ENCODE measurements at places on chromosomes 7 and 10.

- DNase-seq = no peak
These were observed 6.6 kb downstream of the CUBN start for GRCh38 chr10:17122726-17123661.

DNA sequence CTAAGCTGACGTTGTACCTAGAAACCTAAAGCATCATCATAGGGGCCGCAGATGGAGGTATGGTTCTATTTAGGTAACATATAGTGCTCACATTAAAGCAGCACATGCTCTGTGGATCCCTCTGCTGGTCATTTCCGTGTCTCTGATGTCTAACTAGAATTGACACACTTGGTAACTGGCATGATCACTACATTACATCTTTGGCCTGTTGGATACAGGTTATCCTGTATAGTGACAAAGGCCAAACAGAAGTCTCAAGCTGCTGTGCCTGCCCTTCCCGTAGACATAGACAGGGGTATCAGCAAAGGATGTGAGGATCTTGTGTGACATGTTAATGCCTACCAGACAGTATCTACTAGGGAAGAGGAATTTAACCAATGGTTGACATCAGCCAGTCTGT, 51.2 kb downstream of the KIF5B start:
- DNase-seq = no peak

- no peak for DNase-seq
These were observed 90.1 kb downstream of the NPSR1 start for GRCh38 chr7:34747867-34748727.

DNA sequence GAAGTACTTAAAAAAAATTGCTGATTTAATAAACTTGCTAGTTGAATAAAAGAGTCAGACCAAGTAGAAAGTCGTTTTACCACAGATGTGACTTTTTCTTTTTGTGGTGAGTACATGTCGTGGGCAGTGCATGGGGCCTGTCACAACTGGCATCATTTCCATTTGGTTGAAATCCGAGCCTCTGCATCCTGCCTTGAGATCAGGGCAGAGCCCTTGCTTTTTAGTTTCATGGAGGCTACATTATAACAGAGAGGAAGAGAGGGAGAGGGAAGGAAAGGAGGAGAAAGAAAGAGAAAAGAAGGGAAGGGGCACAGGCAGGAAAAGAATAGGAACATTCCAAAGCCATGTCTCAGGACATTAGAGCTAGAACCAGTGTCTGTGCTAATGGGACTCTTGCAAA, 20.4 kb upstream of the INSYN2A start:
- DNase-seq = no peak

- DNase-seq = no peak
These were observed 491.7 kb downstream of the GRM8 start for GRCh38 chr7:126760914-126761577.

DNA sequence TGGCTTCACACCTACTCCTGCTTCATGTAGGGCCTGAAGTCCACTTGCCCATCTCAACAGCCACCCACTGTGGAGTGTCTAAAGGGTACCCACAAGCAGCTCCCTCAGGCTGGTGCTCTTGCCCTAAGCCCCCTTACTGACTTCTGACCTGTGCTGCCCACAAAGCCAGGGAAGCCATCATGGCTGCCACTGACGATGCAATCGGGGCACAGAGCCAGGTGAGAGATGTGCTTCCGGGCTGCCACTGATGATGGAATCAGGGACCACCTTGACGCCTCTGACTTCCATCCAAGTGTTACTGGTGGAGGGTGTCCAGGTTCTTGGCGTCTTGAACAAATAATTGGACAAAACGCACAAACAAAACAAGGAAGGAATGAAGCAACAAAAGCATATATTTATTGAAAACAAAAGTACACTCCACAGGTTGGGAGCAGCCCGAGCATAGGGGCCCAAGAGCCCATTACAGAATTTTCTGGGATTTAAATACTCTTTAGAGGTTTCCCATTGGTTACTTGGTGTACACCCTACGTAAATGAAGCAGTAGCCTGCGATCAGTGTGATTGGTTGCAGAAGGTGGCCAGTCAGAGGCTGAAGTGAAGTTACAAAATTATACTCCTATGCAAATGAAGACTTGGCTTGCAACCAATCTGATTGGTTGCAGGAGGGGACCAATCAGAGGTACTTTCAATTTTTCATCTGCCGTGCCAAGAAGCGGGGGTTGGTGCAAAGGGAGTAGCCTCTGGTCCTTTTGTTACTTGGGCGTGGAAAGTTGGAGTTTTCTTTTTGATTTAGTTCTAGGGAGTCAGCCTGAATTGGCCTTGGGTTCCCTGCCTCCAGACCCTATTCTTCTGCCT, 4.5 kb downstream of the CPA2 start:
- DNase-seq = no peak

GRCh38 chr7:127782654-127783559, 130.9 kb downstream of the SND1 start:
- DNase-seq = no peak

GRCh38 chr7:86976958-86977357, 82.5 kb downstream of the ELAPOR2 start:
- DNase-seq = no peak

DNA sequence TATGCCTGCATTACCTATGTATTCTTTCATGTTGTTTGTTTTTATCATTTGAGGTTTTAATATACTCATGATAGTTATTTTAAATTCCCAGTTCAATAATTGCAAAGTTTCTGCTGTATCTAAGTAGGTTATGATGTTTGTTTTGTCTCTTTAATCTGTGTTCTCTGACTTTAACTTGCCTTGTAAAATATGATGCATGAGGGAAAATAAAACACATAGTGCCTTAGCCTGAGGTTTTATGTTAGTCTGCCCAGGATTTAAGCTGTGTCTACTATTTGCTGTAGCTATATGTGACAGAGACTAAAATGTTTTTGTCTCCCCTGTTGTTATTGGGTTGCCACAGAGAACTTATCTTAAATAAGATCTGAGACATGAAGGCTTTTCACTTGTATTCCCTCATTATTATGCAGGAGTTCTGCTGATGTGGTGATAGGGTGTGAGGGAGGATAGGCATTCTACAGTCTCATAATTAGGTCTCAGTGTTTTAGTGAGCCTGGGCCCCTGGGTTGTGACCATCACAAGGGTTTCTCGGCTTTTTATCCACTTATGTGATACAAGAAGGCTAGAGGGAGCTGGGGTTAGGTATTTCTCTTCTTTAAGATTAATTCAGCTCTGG, 582.5 kb downstream of the CNTNAP2 start:
- DNase-seq = no peak

Measured in left hindlimb (tissue), 1 donor.